ENCODE measurements at places on chromosomes 5 and 9.

- no peak for DNase-seq
Observed at GRCh38 chr5:166285361-166285760, 2006.1 kb upstream of the WWC1 start.

- no peak for DNase-seq
Observed at GRCh38 chr5:40359832-40360231, 319.9 kb upstream of the PTGER4 start.

GRCh38 chr5:69211200-69211599, 21.8 kb downstream of the CENPH start:
- no peak for DNase-seq

DNA sequence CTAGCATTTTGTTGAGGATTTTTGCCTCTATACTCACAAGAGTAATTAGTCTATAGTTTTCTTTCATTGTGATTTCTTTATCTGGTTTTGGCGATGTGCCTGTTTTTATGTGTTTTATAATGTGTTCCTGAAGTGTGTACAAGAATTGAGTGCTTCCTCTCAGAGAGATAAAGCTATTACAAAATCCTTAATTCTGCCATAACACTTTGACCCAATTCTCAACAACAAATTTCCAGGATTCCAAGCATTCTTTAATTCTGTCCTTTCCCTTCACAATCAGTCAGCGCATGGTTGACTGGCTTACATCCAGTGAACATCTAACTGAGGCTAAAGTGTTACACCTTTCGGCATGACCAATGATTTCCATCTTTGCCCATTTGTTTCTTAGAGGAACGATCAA, 282.9 kb upstream of the MVB12B start:
- DNase-seq = no peak

DNA sequence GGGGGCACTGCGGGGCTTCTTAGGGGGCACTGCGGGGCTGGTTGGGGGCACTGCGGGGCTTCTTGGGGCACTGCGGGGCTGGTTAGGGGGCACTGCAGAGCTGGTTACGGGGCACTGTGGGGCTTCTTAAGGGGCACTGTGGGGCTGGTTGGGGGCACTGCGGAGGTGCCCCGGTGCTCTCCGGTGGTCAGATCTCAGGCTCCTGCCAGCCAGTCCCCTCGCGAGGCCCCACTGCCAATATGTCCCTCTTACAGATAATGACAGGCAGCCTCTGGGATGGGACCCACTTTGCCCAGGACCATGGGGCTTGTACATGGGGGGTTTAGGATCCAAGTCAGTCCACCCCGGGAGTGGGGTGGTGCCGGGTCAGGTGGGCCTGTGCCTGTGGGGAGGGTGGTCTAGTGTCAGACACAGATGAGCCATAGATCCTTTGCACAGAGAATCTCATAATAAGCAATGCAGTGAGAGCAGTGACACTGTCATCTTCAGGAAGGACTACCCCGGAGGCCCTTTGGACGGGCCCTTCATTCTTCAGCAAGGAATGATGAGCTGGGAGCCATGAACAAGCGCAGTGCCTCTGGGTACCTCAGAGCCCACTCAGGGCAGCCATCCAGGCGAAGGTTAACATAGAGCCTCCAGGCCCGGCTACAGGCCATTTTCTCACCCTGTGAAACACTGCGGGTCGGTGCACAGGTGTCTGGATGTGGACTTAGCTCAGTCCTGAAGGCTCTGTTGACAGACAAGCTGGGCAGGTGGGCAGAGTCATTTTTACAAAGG, 38.2 kb downstream of the COL5A1 start:
- DNase-seq = no peak

DNA sequence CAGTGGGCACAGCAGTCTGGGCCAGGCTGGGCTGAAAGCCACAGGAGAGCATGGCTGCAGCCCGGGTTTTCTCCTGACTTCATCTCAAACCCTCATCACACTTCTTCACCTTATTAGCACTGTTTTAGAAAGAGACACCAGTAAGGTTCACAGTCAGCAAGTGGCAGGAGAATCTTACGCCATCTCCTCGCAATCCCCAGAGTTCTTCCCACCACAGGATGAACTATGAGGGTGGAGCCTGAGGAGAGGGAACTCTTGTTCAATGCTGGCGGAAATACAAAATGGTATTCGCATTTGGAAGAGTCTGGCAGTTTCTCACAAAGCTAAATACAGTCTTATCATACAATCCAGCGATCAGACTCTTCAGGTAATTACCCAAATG, 14.7 kb downstream of the BICD2 start:
- DNase-seq = no peak

GRCh38 chr5:83750749-83751148, 30.1 kb upstream of the HAPLN1 start:
- DNase-seq = no peak

- peak; percentile 90 for DNase-seq
Observed at GRCh38 chr5:126594748-126595485, at the start of gene ALDH7A1. Gene ALDH7A1, minus strand, starts transcription at chr5:126595219. Its CDS starts 21 bp downstream, at chr5:126595198.

- peak; percentile 0 for DNase-seq
Observed at GRCh38 chr5:91797576-91797975, 414.5 kb upstream of the ARRDC3 start.

DNA sequence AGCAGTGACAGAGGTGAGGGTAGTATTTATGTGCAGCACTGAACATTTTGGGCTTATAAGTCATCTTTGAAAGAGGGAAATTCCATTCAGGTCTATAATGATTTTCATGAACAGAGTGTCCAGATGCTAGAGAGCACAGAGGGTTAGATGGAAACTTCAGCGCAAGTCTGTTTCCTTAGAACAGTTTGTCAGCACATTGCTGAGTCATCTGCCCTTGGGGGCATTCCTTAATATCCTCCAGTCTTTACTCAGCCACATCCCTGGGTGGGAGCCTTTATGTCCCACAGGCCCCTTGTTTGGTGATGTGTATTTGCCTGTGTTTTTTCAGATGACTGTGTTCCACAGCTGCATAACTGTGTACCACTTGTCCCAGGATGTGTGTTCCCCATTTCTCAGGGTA, 138.5 kb upstream of the S1PR3 start:
- DNase-seq = peak; percentile 55

DNA sequence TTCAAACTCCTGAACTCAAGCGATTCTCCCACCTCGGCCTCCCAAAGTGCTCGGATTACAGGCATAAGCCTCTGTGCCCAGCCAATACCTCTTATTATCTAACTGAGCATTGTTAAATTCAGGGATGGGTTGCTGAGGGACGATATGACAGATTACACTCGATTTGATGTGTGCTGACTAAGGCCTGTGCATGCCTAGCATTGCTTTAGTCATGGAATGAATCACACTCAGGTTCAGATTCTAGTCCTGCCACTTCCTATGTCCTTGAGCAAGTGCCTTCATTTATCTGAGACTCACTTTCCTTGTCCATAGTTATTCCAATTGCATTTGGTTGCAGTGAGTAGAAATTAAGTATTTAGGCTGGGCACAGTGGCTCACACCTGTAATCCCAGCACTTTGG, 19.5 kb downstream of the THBS4 start:
- DNase-seq = no peak

DNA sequence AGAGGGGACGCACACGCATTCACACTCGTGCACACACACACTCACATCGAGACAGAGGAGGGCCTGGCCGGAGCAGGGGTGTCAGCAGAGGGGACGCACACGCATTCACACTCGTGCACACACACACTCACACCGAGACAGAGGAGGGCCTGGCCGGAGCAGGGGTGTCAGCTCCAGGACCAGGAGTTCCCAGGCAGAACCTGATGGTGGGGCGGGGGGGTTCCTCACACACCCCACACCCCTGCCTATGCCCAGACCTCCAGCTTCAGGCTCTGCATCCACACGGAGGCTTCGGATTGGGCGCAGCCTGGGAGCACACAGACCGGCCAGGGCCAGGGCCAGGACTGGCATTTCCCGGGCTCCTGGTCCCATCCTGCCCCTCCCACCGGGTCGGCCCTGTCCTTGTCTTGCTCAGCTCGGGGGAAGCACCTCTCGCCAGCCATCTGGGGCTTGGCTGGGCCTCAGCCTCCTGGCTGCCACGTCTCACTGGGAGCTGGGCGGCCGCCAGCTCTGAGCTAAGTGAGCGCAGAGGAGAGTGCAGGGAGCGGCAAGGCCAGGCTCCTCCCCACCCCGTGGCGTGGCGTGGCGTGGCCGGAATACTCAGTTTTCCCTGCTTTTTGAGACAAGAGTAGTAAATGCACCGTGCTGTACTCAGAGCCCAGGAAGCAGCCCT, 31.3 kb downstream of the ADAMTS2 start:
- no peak for DNase-seq

DNA sequence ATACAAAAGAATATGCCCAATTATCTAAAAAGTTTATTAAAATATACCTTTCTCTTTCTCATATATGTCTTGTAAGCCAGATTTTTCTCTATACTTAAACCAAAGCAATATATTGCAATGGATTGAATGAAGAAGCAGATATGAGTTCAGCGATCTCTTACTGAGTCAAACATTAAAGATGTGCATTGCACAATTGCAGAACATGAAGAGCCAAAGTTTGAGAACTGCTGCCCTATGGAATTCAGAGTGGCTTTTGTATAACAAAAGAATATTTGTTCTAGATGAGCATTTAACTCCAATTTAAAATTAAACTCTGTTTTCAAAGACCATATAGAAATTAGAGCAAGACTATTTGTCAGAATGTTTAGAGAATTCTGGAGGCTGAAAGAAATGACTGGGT, 519.0 kb upstream of the DAB2 start:
- no peak for DNase-seq

- no peak for DNase-seq
Observed at GRCh38 chr9:10855847-10856246, 243.0 kb upstream of the PTPRD start.

- peak; percentile 86 for DNase-seq
Observed at GRCh38 chr5:107474716-107475489, 195.8 kb downstream of the EFNA5 start.

- no peak for DNase-seq
Observed at GRCh38 chr9:15778861-15779260, 226.0 kb downstream of the CCDC171 start.

- DNase-seq = no peak
Observed at GRCh38 chr9:89648247-89649000, 43.6 kb downstream of the GADD45G start.

DNA sequence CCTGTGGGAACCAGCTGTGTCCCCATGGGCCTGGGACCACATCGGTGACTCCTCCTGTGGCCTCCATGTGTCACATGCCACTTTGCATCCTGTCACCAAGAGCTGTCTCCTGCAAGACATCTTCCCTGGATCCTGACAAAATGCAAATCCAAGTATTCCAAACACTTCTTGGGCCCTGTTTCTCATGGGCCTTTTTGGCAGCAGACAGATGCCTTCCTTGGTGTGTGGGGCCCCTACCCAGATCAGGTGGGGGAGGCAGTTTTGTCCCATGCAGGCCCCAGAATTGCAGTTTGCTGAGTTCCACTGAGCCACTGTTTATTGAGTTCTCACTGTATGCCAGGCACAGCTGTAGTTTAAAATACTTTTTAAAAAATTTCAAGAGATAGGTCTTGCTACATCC, 62.5 kb upstream of the GABRP start:
- DNase-seq = no peak

- DNase-seq = no peak
Observed at GRCh38 chr5:139140591-139141071, 57.5 kb downstream of the SIL1 start.

GRCh38 chr5:50292735-50293394, 148.2 kb downstream of the EMB start:
- DNase-seq = no peak

DNA sequence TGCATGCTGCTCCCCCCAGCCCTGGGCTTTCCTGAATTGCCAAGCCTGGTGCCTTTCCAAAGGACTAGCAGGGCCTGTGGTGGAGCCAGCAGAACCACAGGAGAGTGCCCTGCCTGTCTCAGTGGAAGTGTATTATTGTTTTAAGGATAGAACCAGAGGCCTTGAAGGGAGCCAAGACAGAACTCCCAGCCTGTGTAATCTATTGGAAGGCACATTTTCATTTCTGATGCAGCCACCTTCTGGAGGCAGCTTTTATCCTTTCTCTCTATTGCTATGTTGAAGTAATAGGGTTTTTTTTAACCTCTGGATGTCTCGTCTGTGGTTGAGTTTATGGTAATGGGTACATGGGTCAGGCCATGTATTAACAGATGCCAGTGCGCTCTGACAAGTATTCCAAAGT, 29.3 kb downstream of the RNF44 start:
- no peak for DNase-seq

- DNase-seq = no peak
Observed at GRCh38 chr9:21565155-21565554, 83.0 kb upstream of the IFNE start.

DNA sequence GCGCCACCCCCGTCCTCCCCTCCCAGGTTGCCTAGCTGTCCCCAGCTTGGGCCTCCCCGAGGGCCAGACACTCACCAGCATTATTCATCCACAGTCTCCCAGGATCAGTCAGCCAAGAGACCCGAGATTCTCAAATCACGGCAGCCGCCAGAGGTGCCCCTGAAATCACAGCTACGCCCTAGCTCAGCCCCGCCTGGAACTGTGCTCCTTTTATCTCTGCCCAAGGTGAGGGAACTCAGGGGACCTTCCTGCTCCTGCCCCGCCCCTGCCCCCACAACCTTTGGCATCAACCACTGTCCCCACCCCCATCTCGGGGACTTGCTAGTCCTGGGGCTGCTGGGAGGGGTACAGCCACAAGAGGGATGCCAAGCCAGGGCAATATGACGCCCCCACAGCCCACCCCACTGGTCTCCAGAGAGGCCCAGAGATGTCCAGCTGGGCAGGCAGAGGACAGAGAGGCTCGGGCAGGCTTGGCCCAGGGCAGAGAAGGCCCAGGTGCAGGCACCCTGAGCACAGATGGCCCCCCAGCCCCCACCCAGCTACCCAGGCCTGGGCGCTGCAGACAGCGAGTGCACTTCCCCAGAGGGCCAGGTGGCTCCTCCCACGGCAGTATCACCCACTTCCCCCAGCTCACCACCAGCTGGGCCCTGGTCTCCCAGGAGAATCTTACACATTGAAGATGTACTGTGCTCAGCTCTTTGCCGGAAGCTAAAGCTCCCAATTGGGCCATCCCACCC, at the start of gene FUT7:
Gene FUT7, minus strand, starts transcription at position 185 of the 737 bp plus-strand sequence. Its CDS starts 97 bp downstream, at position 88.
- no peak for DNase-seq

- no peak for DNase-seq
Observed at GRCh38 chr5:179355976-179356974, 11.0 kb upstream of the ADAMTS2 start.

DNA sequence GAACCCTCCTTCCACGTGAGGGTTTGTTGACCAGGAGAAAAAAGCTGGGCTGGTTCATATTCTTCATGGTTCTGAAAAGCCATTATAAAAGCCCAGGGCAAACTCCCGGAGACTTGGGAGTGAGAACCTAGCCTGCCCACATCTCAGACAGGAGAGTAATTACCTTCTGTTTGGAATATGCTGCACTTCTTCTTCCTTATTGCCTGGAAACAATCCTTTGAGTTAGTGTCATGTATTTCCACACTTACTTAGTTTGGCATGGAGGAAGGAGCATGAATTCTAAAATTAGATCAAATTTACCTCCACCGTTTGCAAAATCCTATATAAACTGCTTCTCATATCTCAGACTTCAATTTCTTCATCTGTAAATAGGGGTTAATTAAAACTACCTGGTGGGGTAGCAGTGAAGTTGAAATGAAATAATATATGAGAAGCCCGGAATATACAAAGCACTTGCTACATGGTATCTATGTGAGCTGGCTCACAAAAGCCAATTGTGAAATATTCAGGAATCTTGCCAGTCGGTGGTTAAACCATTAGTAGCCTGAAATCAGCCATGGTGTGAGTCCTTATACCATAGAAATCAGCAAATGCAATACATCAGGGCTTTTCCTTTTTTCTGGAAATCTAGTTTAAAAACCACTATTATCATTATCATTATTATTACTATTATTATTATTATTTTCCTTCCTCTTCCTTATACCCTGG, 140.0 kb upstream of the RAD23B start:
- DNase-seq = no peak

GRCh38 chr5:50733741-50734140, 67.3 kb downstream of the PARP8 start:
- DNase-seq = no peak

Measured in Caki2 (cell line).